ENCODE measurements at places on chromosomes 7 and 10. TPM values are rescaled to one million over a fixed set of nuclear protein-coding genes. Genes with fewer than 3 reads are reported as not detected.

DNA sequence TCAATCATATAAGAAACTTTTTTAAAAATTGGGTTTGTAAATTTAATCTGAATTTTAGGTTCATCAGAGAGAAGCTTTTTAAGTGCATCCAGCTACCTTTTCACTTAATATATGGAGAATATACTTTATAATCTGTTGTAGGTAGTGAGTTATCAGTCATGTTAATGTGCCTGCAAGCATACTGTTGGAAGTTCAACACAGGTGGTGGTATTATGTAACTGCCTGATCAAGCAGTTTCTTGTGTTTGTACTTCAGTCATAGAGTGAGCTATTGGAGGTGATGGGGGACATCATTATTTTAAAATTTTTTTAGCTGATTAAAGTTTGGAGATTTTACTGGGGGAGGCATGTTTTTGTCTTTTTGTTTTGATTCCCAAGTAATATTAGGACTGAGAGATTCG, 2.5 kb downstream of the TNKS2 start:
- DNase-seq, result no peak

DNA sequence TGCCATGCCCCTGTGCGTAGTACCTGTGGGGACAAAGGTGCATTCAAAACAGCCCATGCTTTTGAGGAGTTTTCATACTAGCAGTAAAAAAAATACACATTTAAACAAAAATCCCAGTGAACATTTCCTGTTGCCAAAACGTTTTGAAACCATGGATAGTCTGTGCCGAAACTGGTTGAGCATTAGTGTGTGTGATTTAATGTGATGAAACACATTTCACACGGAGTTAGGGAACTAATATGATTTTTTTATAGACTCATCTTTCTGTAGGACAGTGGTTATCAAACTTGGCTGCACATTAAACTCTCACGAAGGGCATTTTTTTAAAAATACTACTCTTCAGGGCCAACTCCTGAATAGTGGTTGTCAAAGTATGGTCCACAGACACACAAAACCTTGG, 111.8 kb upstream of the CREB5 start:
- no peak for DNase-seq

GRCh38 chr7:12638851-12639456, 48.5 kb upstream of the ARL4A start:
- DNase-seq, result no peak

AVPI1 gene
- 23.1 TPM for total RNA-seq

CALHM3 gene
- not detected for total RNA-seq

All from right cardiac atrium (tissue), 5 donors.